Effector CD8-positive, alpha-beta T cell (primary cell): ENCODE measurements at places on chromosomes 3 and 15.

- DNase-seq: no peak
These were observed 31.2 kb downstream of the RFTN1 start for GRCh38 chr3:16482194-16482769.

GRCh38 chr15:99421172-99421656, 144.6 kb upstream of the MEF2A start:
- peak; percentile 7 for DNase-seq

GRCh38 chr3:32821686-32822296, 4.0 kb downstream of the TRIM71 start:
- DNase-seq: no peak

DNA sequence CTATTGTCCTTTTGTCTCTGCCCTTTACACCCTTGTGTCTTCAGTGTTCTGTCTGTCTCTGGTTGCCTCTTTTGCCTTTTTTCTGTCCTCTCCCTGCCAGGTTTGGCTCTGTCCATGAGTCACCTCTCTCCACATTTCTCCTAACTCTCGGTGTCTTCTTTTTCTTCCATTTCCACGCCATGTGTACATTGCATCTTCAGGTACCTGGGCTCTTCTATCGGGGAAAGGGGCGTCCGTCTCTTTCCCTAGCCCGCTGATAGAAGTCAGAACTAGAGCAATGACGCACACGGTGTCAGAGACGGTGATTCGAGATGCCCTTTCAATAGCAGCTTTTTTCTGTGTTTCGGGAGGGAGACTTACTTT, 641 bp downstream of the OPA1 start:
- peak; percentile 4 for DNase-seq
